ENCODE measurements at places on chromosomes 4 and X.

DNA sequence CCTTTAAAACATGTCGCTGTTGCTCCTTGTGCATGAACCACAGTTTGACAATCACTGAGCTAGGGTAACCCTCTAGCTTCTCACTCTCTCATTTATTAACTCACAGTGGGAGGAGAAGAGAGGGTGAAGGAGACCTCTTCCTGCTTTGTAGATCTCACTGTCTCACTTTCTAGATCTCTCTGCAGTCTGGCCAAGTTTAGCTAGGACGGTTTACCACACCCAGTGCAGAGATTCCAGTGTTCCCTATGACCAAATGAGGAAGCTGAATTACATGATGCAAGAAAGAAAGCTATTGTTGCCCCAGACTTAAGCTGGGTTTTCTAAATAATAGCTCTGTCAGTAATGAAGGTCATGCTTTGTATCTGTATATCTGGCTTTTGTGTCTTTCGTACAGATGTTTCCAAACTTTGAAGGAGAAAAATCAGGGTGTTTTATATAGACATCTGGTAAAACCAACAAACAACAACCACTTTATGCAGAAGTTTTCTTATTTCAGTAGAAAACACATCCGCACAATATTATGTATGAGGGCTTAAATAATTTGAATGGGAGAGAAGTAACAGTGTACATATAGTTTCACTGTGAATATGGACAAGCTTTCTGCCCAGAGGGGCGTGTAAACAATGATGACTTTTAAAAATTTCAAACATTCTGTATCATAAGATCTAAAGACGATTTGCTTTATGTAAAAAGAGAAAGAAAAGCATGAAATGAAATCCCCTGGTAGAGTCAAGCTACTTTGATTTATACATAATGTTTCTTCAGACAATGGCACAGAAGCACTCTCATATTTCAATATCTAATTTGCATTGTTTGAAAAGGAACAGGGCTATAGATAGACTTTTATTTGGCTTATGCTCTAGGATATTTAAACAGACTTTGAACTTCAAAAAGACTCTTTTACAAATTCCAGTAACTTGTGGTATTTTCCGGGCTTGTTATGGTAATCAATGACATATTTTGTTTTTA, 582.3 kb downstream of the FSTL5 start:
- DNase-seq = no peak

GRCh38 chr4:86218746-86219473, 140.9 kb downstream of the MAPK10 start:
- DNase-seq = no peak

DNA sequence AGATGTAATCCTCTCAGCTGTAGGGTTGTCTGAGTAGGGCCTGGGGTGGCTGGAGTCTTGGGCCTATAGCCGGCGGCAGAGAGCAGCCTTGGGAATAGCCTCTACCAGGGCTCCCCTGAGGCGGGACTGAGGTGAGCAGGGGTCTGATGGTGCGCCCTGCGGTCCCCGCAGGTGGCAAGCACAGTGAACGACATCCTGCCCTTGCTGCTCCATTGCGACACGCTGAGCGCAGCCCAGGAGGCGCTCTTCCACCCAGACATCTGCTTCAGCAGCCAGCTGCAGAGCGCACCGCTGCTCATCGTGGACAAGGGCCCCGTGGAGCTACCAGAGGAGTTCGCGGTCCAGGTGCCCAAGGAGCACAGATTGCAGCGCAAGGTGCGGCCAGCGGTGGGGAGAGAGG, 317.0 kb downstream of the ADGRL3 start:
- DNase-seq = no peak

GRCh38 chrX:135315864-135316263, 6.6 kb downstream of the ETDC start:
- no peak for DNase-seq

DNA sequence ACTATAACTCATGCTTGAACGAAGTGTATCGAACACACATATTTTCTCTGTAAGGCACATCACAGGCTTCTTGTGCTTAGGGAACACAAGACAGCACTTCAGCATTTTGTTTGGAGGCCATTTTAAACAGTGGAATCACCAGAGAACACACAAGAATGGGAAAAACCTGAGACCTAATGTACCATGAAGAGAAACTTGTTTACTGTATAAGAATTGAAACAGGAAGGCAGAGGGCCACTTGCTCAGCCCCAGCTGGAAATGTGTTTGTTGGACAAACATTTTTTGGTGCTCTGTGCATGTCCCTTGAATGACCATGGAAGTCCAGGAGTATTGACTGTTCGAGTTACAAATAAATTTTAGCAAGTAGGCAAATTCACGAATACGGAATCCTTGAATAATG, 47.5 kb downstream of the RAPGEF2 start:
- DNase-seq = no peak
